ENCODE measurements at places on chromosomes 13 and 19. TPM values are rescaled to one million over a fixed set of nuclear protein-coding genes. Genes with fewer than 3 reads are reported as not detected.

The FGF14 gene
- total RNA-seq: 0.75 TPM

The MEIS3 gene
- 99.9 TPM for total RNA-seq

The PNMA8B gene
- 5.3 TPM for total RNA-seq

The KLK15 gene
- not detected for total RNA-seq

The AKAP11 gene
- total RNA-seq: 27.4 TPM

The ZNF446 gene
- 18.6 TPM for total RNA-seq

The ZNF546 gene
- 6.5 TPM for total RNA-seq

The ZNF575 gene
- 0.72 TPM for total RNA-seq

The RNF113B gene
- not detected for total RNA-seq

The LYL1 gene
- total RNA-seq: 0.30 TPM

The SHC2 gene
- 45.2 TPM for total RNA-seq

DNA sequence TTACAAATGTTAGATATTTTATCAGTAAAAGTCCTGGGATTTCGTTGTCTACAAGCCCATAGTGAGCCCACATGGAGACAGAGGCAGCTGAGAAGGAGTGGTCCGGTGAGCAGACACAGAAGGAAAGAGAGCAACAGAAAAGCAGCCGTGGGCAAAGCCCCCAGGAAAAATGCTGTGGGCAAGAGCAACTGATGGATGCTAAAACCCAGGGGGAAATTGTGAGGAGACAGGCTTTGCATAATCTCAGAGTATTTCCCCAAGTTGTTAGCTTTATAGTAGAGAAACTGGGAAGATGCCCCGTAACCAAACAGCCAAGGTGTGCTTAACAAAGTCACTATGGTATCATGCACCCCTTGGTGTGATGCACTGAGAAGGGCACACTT lies 35.1 kb downstream of the GJA3 start:
- no peak for DNase-seq

DNA sequence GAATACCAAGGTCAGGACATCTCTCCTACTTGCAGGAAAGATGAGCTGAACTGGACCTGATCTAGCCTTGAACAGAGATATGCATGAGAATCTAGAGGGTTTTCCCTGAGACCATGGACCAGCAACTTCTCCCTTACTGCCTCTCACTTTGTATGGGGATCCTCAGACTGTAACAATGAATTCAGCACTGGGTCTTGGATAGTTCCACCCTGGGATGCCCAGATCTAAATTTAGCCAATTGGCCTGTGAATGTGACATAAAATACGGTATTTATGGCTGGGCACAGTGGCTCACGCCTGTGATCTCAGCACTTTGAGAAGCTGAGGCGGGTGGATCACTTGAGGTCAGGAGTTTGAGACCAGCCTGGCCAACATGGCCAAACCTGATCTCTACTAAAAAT lies 15.3 kb upstream of the LILRA2 start:
- DNase-seq: no peak

- DNase-seq: no peak
These were observed 201.8 kb upstream of the MIR17HG start for GRCh38 chr13:91145571-91146205.

- DNase-seq: peak; percentile 38
These were observed at the start of gene AKAP11 for GRCh38 chr13:42272115-42272803. TSS of gene AKAP11 (plus strand) at chr13:42272152. CDS start at chr13:42286349, 14,197 bp downstream.

GRCh38 chr19:11046605-11047354 lies 42.5 kb upstream of the LDLR start:
- DNase-seq: no peak

GRCh38 chr19:40519352-40520322 lies 52.8 kb downstream of the SPTBN4 start:
- DNase-seq: no peak

GRCh38 chr13:63351533-63351932 lies 1935.9 kb upstream of the PCDH20 start:
- no peak for DNase-seq

DNA sequence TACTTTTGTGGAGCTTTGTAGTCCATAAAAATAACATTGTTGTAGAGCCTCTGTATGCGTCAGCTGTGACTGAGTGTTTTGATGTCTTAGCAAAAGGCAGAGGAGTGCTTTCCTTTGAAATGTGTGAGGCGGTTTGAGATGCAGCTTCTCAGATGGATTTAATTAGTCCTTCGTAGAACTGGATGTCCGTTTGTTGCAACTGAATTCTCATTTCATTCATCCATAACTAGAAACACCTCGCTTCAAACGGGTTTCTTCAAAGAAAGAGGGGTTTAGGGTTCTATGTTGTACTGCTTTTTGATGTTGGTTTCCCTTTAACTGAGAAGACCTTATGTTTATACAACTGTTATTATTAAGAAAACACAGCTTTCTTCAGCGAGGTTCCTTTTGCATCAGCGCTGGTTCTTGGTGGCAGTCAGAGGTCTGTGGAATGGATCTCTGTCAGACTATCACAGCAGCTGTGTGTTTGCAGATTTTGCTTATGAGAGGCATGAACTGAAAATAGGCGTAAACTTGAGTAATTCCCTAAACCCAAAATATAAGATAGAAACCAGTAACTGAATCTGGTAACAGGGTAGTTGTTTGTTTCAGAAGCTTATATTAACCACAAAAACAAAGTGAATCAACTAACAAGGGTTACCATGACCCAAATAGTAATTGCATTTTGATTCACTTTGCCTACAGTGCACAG lies 194.4 kb downstream of the GGACT start:
- no peak for DNase-seq

DNA sequence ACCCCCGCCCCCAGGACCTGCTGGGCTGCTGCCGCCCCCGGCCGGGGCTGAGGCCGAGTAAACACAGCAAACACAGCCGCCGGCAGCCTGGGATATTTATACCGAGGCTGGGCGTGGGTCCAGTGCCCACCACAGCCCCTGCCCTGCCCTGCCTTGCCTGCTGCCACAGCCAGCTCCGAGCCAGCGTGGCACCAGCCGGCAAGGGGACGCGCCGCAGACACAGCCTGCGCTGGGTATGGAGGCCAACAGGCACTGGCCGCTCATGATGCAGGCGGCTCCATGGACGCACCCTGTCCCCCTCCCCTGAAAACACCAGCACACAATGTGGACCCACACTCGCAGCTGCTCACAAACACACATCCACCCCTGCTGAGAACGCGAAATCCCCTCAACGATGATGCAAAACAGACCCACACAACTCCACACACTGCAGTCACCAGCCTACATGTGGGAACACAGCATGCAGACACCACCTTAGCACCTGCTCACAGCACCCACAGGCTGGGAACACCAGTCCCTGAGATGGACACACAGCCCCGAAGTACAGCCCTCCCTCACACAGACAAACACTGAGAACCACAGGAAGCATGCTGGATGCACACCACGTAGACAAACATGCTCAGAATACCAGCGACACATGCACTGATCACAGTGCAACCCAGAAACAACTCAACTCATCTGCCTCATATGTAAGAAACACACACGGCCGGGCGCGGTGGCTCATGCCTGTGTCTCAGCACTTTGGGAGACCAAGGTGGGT lies 16.2 kb downstream of the CCDC97 start:
- no peak for DNase-seq

- no peak for DNase-seq
These were observed 1.8 kb upstream of the STARD13 start for GRCh38 chr13:33287142-33287882.

DNA sequence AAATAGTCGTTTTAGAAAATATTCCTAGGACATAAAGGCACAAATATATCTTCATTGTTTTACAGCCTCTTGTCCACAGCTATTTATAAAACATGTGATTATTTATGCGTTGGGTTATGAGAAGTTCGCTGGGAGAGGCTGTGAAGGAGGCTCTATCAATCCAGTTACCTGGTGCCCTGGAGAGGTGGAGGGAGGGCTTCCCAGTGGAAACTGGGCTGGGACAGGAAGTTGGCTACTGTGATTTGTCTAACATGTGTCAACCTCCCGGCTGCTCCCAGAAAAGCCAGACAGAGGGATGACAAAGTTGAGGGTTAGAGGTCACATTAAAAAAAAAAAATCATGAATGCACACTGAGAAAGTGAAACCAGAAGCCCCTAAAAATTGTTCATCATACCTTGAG lies 346.5 kb downstream of the ZNF536 start:
- DNase-seq: no peak

GRCh38 chr19:50300814-50301606 lies 28.2 kb downstream of the KCNC3 start:
- DNase-seq: no peak

DNA sequence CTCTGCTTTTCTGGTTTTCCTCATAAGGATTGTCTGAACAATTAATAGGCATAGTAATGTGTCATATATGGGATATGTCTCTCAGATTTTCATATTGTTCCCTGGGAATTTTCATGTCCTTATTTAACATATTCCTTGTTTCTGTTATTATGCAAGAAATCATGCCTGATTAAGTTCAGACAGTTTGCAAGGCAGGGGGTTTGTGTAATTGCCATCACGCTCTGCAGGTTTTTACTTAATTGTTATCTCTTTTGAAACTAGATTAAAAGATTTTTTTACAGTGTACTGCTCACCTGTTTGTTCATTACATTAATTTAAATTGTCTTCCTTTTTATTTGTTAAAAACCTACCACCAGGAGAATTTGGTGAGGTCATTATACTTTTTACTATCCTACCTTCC lies 1253.2 kb upstream of the PRR20A start:
- DNase-seq: no peak

DNA sequence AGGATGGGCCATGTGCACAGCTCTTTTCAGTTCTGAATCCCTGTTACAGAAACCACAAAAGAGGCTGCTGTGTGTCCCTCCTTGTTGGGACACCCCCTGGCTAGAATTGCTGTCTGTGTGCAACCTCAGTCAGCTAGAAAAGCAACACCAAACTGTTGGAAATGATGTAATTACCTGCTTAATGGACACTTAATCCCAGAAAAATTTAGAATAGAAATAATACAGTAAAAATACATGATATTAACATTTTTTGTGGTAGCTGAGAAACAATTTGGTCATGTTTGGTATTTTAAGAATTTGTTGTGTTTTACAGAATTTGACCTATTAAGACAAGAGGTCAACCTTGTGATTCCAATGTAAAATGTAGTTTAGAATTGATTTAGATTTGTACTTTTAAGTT lies 46.8 kb downstream of the FAM124A start:
- no peak for DNase-seq

DNA sequence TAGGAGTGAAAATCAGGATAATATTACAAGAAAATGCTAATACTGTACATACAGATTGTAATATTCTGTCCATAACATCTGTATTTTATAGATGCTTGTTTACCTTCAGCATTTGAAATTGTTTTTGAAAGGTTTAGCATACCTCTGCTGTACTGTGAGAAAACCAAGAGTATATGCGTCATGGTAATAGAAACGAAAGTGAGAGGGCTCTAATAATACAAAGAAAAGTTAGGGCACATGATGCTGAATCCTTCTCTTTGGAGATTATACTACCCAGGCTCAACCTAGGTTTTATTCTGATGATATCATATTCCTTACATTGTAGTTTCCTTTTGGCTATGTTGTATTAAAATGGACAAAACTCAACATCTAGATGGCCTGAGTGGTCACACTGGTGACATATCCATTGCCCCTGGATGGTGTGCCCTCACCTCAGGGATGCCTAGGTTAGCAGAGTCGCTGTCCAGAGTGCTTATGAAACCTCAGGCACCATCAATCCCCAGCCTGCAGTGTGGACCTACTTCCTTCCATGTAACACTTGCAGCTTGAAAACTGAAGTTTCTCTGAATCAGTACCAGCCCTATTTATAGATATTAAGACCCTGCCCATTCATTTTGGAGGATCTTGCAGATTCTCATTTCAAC lies 253.7 kb downstream of the KCTD12 start:
- DNase-seq: no peak

DNA sequence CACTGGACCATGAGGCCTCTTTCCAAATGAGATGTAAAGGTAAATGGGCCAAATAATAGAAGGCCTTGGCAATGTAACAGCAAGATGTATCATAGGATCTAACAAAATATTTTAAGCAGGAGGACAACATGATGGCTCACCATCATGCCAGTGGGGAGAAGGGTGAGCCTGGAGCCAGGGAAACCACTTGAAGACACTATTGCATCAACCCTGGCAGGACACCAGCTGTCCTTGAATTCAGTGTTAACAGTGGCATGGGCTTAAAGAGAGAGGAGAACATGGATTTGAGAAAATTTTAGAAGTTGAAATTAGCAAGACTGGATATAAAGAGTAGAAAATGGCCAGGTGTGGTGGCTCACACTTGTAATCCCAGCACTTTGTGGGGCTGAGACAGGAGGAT lies 6.7 kb upstream of the RCBTB2 start:
- no peak for DNase-seq

DNA sequence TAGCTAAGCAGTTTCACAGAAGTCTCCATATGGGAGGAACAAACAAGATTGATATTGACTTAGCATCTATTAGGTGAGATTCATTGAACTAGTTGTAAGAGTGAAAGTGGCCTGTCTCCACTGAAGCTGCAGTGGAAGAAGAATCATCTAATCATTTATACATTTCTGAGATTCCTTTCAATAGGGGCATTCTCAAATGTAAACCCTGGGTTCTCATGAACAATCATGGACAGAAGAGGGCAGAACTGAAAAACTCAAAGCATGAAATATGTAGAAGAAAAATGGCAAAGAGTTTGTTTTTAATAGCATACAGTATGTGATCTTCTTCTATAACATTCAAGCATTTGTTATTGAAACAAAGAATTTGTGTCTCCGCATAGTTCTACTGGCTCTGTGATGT lies 17.6 kb upstream of the POSTN start:
- DNase-seq: no peak

GRCh38 chr19:28577233-28577632 lies 635.7 kb downstream of the UQCRFS1 start:
- DNase-seq: no peak
